Sigmoid colon (tissue), 7 donors: ENCODE measurements at places on chromosomes 13 and 19.
A peak's percentile ranks its signal among the peaks of the same experiment; 100 is the strongest.

GRCh38 chr13:66483712-66484111 lies 746.4 kb downstream of the PCDH9 start:
- H3K36me3 ChIP-seq, result no peaks in the 10 kb centered on the region
- no peaks in the 10 kb centered on the region for H3K4me1 ChIP-seq
- H3K4me3 ChIP-seq, result no peak overlapping the region
- no peak overlapping the region for H3K27ac ChIP-seq

DNA sequence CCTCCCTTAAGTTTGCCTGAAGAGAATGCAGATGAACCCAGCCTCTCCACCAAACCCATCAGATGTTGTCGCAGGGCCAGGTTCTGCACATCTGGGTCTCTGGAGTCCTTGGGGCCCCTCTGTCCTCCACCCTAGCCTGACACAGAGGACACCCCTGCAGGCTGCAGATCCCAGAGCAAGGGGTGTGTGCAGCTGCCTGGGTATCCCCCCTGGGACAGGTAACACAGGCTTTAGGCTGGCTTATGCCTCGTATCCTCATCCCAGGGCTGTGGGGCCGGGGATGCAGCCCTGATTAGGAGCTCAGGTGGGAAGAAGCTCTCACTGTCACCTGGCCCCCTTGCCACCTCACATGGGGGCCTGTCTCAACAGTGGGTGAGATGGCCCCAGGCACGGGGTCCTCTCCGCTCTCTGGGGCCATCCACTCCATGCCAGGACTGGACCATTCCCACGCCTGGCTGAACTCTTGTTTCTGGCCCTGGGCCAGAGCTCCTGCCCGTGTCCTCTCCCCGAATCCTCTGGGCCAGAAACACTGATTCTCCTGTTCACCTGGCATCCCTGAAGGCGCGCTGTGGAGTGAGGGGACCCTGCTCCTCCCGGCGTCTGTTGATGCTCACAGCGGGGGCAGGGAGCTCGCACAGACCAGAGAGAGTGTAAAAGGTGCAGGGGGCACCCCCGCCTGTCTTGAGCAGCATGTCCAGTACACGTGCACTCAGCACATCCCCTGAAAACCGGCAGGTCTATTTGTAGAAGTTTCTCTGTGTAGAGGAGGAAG lies 38.7 kb upstream of the TPM4 start:
- no peak for DNase-seq
- H3K27me3 ChIP-seq, result no peaks in the 10 kb centered on the region
- no peak overlapping the region for H3K4me3 ChIP-seq
- no peaks in the 10 kb centered on the region for H3K4me1 ChIP-seq
- H3K27ac ChIP-seq, result no peak overlapping the region

- H3K4me3 ChIP-seq, result no peak overlapping the region
- H3K4me1 ChIP-seq, result no peaks in the 10 kb centered on the region
- no peaks in the 10 kb centered on the region for H3K27me3 ChIP-seq
- H3K36me3 ChIP-seq, result no peaks in the 10 kb centered on the region
These were observed 29.1 kb downstream of the VAV1 start for GRCh38 chr19:6801485-6802086.

GRCh38 chr13:50783066-50783465 lies 60.4 kb downstream of the DLEU7 start:
- H3K27ac ChIP-seq, result no peak overlapping the region
- no peaks in the 10 kb centered on the region for H3K4me1 ChIP-seq
- no peak overlapping the region for H3K4me3 ChIP-seq
- H3K36me3 ChIP-seq, result no peaks in the 10 kb centered on the region
- no peaks in the 10 kb centered on the region for H3K27me3 ChIP-seq

- no peaks in the 10 kb centered on the region for H3K27me3 ChIP-seq
- peak overlapping the region; percentile 93 for H3K27ac ChIP-seq
- H3K36me3 ChIP-seq, result no peaks in the 10 kb centered on the region
- DNase-seq, result peak; percentile 92
- peaks cover 69% of the 10 kb centered on the region for H3K4me1 ChIP-seq
These were observed 3.5 kb upstream of the CIRBP start for GRCh38 chr19:1265615-1266128.

GRCh38 chr13:51659276-51660127 lies 75.2 kb downstream of the WDFY2 start:
- no peak for DNase-seq
- no peaks in the 10 kb centered on the region for H3K36me3 ChIP-seq
- H3K4me3 ChIP-seq, result no peak overlapping the region
- H3K27ac ChIP-seq, result no peak overlapping the region

DNA sequence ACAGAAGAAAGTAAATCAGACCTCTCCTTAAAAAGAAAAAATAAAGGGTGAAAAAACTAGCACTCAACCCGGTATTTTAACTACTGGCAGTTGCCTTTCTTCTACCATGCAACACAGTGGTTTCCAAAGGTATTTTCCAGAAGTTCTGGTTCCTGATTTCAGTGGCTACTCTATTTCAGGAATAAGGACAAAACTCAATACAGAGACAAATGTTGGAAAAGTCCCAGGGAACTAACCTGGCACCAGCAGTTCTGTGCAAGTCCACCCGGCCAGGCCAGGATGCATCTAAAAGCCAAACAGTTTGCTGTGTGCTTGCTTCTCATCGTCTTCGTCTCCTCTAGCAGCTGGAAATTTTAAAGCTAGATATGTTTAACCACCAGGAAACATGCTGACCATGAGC lies 52.5 kb downstream of the FOXO1 start:
- peaks cover 82% of the 10 kb centered on the region for H3K4me1 ChIP-seq
- no peak overlapping the region for H3K4me3 ChIP-seq
- H3K27me3 ChIP-seq, result no peaks in the 10 kb centered on the region
- no peaks in the 10 kb centered on the region for H3K36me3 ChIP-seq
- no peak for DNase-seq

GRCh38 chr13:108643646-108644353 lies 14.4 kb downstream of the MYO16 start:
- H3K4me1 ChIP-seq, result no peaks in the 10 kb centered on the region
- H3K4me3 ChIP-seq, result no peak overlapping the region
- DNase-seq, result no peak

DNA sequence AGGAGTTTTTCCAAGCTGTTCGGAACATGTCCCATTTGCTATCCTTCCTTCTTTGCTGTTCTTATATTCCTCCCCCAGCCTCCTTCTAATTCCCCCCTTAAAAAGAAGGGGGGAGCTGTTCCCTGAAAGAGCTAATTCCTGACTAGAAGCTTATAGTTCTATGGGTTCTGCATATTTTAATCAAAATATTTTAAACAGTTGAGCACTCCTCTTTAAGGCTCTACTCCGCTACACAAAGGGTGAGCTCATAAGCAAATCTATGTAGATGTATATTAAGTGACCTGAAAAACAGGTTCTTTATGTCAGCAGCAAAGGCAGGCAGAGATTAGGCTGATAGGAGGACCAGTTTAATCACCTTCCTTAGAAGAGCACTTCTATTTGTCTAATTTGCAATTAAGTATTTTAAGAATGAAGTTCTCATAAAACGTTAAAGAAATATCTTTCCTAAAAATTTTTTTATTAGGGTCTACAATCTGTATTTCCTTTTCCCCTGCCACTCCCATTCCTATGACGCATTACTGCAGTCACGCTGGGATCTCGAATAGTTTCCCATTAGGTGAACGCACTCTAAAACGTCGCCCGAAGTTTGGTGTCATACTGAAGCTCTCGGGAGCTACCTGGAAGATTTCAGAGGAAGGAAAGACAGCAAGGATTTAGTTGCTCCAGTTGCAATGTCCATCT lies 5.2 kb downstream of the EFNB2 start:
- H3K36me3 ChIP-seq, result no peaks in the 10 kb centered on the region
- no peaks in the 10 kb centered on the region for H3K27me3 ChIP-seq
- H3K4me3 ChIP-seq, result no peak overlapping the region
- peaks cover 52% of the 10 kb centered on the region for H3K4me1 ChIP-seq
- DNase-seq, result no peak

DNA sequence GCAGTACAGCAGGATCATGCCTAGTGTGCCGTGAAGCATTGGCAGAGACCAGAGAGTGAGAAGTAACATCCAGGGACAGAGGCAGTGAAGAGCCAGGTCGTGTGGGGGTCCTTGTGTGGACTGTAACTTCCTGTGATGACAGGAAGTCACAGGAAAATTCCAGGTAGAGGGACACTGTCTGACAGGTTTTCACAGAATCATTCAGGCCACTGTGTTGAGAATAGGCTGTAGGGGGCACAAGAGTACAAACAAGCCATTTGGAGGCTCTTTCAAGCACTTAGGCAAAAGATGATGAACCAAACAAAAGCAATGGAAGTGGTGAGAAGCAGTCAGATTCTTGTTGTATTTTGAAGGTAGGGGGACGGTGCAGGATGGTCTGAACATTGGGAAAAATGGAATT lies 46.4 kb downstream of the N4BP2L1 start:
- H3K4me1 ChIP-seq, result no peaks in the 10 kb centered on the region
- H3K36me3 ChIP-seq, result no peaks in the 10 kb centered on the region
- no peak overlapping the region for H3K27ac ChIP-seq

GRCh38 chr13:23022704-23023103 lies 158.1 kb upstream of the SGCG start:
- H3K4me1 ChIP-seq, result no peaks in the 10 kb centered on the region
- H3K27me3 ChIP-seq, result no peaks in the 10 kb centered on the region
- no peak overlapping the region for H3K4me3 ChIP-seq
- H3K36me3 ChIP-seq, result no peaks in the 10 kb centered on the region

GRCh38 chr13:52844836-52845235 lies 3.6 kb downstream of the PCDH8 start:
- peaks cover 66% of the 10 kb centered on the region for H3K27me3 ChIP-seq
- peaks cover 29% of the 10 kb centered on the region for H3K4me1 ChIP-seq
- no peak overlapping the region for H3K4me3 ChIP-seq
- no peak overlapping the region for H3K27ac ChIP-seq
- H3K36me3 ChIP-seq, result no peaks in the 10 kb centered on the region

DNA sequence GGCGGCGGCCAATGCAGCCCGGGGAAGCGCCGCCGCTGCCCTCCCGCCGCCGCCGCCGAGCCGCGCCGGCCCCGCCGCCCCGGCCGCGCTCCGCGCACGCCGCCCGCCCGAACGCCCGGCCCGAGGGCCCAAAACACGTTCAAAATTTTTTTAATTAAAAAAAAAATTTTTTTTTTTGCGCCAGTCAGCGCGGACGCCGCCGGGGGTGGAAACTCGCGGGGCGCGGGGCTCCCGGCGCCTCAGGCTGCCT lies 468 bp downstream of the HMGB1 start:
- H3K36me3 ChIP-seq, result peaks cover 13% of the 10 kb centered on the region
- H3K4me1 ChIP-seq, result peaks cover 2% of the 10 kb centered on the region
- H3K4me3 ChIP-seq, result peak overlapping the region; percentile 96
- peak overlapping the region; percentile 99 for H3K27ac ChIP-seq
- no peak for DNase-seq

GRCh38 chr13:45122941-45123340 lies 2.6 kb downstream of the GTF2F2 start:
- no peak overlapping the region for H3K27ac ChIP-seq
- H3K27me3 ChIP-seq, result no peaks in the 10 kb centered on the region
- H3K4me1 ChIP-seq, result peaks cover 25% of the 10 kb centered on the region
- no peak overlapping the region for H3K4me3 ChIP-seq

GRCh38 chr13:62524061-62524460 lies 1108.4 kb upstream of the PCDH20 start:
- no peak for DNase-seq
- no peaks in the 10 kb centered on the region for H3K27me3 ChIP-seq
- H3K4me3 ChIP-seq, result no peak overlapping the region
- H3K27ac ChIP-seq, result no peak overlapping the region
- no peaks in the 10 kb centered on the region for H3K36me3 ChIP-seq

DNA sequence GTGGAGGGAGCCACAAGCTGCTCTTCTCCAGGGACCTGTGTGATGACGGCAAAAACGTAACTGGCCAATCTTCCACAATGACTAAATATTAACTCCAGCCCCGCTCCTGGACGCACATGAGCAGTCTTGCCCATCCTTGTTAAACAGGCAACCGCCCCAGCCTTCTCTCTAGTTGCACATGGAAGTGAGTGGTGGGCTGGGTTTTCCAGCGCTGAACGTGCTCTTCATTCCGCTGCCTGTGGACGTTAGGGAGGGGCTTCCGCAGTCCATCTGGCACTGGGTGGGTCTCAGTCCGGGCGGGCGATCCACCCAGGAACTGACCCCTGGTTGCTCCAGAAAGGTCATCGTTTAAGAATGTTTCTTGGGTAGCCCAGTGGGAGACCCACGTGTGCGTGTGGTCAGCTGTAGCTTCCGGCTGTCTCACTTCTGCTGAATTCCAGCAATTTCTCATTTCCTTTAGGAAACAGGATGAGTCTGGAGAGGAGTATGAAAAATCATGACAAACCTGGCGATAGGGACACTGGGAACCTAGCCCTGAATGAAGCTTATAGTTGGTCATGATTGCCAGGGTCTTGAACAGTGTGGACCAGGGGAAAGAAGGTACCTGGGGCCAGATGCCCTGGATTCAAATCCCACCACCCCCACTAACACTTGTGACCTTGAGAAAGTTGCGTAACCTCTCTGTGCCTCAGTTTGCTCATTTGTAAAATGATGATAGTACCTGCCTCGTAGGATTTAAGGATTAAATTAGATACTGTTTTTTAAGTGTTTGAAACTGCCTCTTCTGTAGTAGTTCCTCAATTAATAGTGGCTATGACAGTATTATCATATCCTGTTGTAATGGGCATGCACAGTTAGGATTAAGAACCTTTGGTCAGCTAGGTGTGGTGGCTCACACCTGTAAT lies 92.6 kb downstream of the SIPA1L3 start:
- peaks cover 25% of the 10 kb centered on the region for H3K4me1 ChIP-seq
- no peak overlapping the region for H3K27ac ChIP-seq
- H3K4me3 ChIP-seq, result no peak overlapping the region
- no peaks in the 10 kb centered on the region for H3K27me3 ChIP-seq

- DNase-seq, result no peak
- no peaks in the 10 kb centered on the region for H3K36me3 ChIP-seq
- no peak overlapping the region for H3K27ac ChIP-seq
- no peaks in the 10 kb centered on the region for H3K4me1 ChIP-seq
These were observed 51.3 kb downstream of the GPALPP1 start for GRCh38 chr13:45040622-45041021.

GRCh38 chr13:87084192-87084591 lies 587.0 kb upstream of the SLITRK5 start:
- no peaks in the 10 kb centered on the region for H3K36me3 ChIP-seq
- H3K4me3 ChIP-seq, result no peak overlapping the region
- H3K27ac ChIP-seq, result no peak overlapping the region
- H3K27me3 ChIP-seq, result no peaks in the 10 kb centered on the region
- no peak for DNase-seq

DNA sequence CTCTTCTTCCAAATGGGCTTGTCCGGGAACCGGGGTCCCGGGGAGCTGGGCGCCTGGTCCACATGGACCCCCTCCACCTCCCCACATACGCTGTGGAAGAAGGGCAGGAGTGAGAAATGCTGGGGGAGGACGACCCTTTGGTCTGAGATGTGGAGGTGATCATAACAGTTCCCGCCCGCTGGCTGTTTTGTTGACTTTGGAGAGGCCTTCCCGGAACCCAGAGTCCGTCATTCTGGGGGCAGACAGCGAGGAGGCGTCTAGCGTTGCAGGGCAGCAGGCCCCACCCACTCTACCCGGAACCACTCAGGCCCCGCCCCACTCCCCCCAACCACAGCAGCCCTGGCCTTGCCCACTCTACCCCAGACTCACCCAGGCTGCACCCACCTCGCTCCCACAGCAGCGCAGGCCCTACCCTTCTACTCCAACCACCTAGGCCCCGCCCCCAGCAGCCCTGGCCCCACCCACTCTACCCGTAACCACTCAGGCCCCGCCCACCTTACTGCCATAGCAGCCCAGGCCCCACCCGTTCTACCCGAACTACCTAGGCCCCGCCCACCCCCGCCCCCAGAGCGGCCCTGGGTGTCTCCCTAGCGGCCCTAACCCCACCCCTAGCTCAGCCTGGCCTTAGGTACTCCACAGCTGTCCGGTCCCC lies 7.1 kb downstream of the GPR108 start:
- no peaks in the 10 kb centered on the region for H3K36me3 ChIP-seq
- no peak overlapping the region for H3K4me3 ChIP-seq
- H3K4me1 ChIP-seq, result peaks cover under 1% of the 10 kb centered on the region
- DNase-seq, result peak; percentile 86
- H3K27ac ChIP-seq, result no peak overlapping the region
